ENCODE measurements at places on chromosomes 13 and 19.
A peak's percentile ranks its signal among the peaks of the same experiment; 100 is the strongest.

- no peak for DNase-seq
Observed at GRCh38 chr19:45094137-45094536, 1.2 kb downstream of the PPP1R37 start.

- peak; percentile 73 for DNase-seq
Observed at GRCh38 chr19:17855280-17856152, 4.2 kb upstream of the RPL18A start.

DNA sequence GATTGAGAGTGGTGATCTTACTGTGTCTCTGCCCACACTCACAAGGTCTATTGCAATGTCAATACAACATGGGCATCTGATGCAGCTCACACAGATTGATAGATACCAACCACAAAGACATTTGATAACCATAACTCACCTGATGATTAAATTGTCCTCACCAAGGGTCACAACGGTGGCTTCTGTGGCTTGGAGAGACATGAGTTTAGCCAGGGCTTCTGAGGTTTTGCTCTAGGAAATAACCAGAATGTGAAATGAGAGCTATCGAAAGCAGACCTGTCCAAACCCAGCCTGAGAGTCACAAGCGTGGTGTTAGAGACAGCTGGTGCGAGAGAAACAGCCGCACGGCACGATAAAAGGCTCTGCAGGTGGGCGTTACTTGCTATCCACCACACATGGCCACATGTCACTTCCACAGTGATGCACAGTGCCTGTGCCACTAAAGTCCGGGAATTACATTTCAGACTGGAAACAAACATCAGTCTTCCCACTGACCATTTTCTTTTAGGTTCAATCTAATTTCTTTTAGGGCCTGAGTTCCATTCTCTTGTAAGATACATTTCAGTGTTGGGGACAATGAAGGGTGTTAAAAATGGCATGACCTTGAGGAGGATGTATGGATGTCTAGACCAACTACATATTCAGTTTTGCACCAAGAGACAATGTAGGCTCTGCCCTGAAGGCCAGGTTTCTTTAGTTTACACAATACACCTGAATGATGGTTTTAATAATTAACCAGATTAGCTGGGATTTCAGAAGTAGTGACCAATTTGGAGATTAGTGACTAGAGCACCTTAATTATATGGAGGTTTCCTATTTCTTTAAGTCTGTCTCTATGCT lies 53.7 kb downstream of the ATP7B start:
- no peak for DNase-seq

DNA sequence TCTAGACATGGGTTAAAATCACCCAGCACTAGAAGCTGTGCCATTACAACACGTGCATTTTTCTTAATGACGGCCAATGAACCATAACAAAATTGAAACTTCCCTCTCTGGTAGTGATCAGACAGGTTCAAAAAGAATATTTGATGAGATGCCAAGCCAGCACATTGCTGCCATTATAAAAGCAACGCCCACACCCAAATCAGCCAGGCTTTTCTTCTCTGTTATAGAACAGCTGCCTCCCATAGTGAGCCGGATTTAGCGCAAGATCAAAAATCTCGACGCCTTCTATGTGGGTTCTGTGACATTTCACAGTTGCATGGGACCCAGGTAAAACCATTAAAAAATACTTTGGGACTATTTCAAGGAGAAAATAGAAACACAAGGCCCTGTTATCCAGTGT lies 1158.0 kb downstream of the EFNB2 start:
- no peak for DNase-seq

DNA sequence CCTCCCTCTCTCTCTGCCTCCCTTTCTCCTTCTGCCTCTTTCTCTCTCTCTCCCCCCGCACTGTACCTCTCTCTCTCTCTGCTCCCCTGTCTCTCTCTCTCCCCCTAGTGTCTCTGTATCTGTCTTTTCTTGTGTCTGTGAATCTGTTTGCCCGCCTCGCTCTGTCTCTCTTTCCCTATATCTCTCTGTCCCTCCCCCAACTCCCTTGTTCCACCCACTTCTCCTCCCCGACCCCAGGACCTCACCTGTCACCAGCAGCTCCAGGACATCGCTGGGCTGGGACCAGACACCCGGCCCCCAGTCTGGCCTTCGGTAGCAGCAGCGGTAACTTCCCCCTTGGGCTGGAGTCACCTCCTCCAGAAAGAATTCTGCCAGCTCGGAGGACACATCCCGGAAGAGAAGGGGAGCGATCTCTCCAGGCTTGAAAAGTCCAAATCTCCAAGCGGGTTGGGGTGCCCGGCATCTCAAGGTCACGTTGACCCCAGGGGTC lies 3.9 kb downstream of the OSCAR start:
- peak; percentile 21 for DNase-seq

DNA sequence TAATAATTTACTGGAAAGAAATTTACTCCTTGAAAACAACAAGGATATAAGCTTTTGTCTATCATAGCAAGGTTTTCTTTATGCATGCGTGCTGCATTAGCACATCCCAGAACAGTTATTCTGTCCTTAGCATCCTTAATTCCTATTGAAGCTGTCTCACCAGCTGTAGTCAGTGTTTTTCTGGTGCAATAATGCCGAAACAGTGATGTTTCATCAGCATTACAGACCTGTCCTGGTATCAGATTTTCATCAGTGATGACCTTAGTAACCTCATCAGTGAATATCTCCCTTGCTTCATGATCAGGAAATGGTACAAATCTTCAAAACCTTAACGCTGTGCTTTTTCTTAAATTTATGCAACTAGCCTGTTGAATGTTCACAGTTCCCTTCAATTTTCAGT lies 264.7 kb upstream of the STARD13 start:
- no peak for DNase-seq

GRCh38 chr13:108096301-108096915 lies 118.9 kb downstream of the LIG4 start:
- no peak for DNase-seq

DNA sequence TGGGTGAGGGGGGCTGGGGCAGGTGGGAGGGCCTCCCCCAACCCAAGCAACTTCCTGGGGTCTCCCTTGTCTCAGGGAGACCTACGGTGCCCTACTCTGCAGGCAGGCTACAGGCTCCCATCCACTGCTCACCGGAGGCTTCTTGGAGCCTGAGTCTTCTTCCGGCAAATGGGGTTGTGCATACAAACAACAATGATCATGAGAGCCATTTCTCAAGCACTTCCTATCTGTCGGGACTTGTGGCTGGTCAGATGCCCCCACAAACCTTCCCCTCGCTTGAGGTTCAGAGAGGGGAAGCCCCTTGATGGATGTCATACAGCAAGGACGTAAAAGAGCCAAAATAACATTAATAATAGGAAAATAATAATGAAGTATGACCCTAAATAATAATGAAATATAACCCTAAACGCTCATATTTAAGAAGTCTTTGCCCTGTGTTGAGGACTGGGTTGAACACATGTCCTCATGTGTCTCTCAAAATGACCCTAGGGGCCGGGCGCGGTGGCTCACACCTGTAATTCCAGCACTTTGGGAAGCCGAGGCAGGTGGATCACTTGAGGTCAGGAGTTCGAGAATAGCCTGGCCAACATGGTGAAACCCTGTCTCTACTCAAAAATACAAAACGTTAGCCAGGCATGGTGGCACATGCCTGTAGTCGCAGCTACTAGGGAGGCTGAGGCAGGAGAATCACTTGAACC lies 727 bp downstream of the CD37 start:
- peak; percentile 78 for DNase-seq

- DNase-seq = no peak
Observed at GRCh38 chr13:28954810-28955209, 134.7 kb downstream of the MTUS2 start.

GRCh38 chr13:97194479-97194878 lies 27.7 kb upstream of the MBNL2 start:
- no peak for DNase-seq

DNA sequence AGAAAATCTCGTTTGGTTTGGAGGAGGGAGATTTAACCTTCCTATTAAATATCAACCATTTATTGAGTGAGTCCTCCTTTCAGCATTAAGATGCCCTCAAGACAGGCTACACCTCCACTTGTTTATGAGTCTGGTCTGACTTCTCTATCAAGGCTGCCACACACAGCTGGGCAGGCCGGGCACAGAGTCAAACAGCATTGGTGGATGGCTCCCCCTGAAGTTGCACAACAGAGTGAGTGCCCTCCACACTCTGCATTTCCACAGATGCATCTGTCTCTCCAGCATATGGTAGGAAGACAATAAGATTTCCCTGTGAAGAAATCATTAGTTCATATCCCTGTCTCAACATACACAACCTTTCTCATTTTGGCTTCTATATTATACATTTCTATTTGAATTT lies 31.4 kb downstream of the PHF11 start:
- DNase-seq = no peak

- peak; percentile 77 for DNase-seq
Observed at GRCh38 chr13:110664041-110664440, 41.9 kb downstream of the CARS2 start.

- DNase-seq = no peak
Observed at GRCh38 chr13:22693691-22694090, 487.1 kb upstream of the SGCG start.

GRCh38 chr13:67515895-67516294 lies 285.8 kb upstream of the PCDH9 start:
- peak; percentile 4 for DNase-seq

DNA sequence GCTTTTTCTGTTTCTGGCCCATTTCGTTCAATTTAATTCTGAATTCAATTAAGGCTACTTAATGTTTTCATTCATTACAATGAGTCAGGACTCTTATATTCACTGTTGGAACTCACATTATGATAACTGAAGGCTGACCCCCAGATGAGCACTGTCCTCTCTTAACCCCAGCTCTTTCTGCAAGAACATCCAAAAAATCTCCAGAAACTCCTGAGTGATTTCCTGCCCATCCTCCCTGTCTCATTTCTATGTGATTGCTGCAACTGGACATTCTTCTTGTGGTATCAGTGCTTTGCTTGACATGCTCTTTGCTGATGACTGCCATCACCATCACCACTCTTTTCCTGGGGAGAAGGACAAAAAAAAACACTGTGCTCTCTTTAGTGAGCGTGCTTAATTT lies 240.3 kb downstream of the SPRY2 start:
- no peak for DNase-seq

DNA sequence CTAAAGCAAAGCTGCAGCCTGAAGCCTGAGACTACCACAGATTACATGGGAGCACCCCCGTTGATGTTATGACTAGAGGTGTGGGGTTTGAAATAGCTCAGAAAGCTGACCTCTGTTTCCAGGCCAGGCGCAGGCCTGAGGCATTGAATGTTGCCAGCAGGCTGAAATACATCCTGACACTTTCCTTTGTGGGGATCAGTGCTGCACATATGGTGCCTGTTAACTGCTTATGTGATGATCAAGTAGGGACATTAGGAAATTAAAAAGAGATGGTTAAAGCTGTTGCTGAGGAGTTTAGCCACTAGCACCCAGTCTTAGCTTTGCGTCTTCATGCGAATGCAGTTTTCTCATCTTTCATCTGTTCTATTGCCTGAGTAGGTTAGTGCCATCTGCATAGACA lies 83.2 kb downstream of the CCNA1 start:
- DNase-seq = no peak

DNA sequence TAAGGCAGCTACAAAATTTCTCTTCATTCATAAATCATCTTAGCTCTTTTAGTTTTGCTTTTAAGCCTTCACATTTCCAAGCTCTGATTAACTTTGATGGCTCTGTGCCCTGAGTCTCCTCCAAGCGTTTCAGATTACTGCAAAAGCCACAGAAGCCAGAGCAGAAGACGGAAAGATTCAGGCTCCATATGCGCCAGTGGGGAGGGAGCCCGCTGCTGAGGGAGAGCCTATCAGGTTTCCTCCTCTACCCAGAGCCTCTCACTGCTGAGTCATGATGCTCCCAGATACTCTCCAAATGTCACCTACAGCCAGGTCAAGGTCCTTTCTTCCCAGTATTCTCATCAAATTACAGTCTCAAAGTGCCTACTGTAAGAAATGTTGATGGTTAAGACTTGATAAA lies 193.6 kb downstream of the RAP2A start:
- no peak for DNase-seq

GRCh38 chr19:31073485-31074198 lies 275.6 kb downstream of the TSHZ3 start:
- no peak for DNase-seq

GRCh38 chr13:27182844-27183497 lies 11.4 kb upstream of the USP12 start:
- peak; percentile 88 for DNase-seq

GRCh38 chr19:15292140-15292539 lies 40.2 kb downstream of the BRD4 start:
- DNase-seq = no peak

- DNase-seq = no peak
Observed at GRCh38 chr13:107842562-107843180, 372.7 kb downstream of the LIG4 start.

DNA sequence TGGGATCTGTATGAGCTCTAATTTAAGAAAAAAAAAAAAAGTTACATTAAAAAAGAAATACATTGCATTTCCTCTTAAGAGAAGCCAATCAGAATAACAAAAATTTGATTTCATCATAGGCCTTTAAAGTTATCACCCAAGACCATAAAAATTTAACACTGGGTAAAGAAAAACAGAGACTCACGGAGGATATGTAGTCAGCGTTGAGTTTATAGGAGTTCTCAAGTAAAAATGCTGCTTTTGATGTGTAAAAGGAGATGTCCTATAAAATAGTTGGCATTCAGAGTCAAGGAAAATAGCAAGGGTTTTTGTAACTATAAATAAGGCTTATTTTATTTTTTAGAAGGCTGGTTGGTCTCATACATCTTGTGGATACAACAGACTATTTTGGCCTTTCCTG lies 191.1 kb downstream of the EFNB2 start:
- no peak for DNase-seq

- no peak for DNase-seq
Observed at GRCh38 chr19:58516246-58516836, 3.3 kb downstream of the ZBTB45 start.

DNA sequence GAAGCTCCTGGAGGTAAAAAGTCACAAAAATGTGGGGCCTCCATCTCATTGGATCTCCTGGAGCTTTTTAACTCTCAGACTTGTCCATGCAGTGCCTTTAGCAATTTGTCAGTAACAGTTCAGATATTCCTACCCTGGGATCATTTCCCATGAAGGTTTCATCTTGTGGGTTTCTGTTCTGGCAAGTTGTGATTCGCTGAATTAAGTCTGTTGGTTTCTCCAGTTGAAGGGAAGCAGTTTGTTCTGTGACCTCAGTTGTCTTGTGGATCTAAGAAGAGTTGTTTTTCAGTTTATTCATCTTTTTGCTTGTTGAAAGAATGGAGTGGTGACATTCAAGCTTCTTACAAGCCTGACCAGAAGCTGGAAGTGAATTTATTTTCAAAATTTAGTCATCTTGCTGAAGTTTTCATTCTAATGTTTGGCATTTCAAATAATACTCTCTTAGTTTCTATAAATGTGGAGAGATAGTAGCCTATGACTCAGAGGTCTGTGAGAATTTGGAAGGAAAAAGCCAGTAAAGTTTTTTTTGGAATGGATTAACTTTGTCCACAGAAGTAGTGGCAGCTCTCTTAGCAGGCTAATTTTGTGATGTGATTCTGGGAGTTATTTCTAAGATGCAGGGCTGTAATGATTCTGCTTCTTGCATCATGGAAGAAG lies 120.1 kb upstream of the CSNK1A1L start:
- no peak for DNase-seq

GRCh38 chr19:48181505-48181904 lies 11.0 kb downstream of the ZSWIM9 start:
- no peak for DNase-seq

GRCh38 chr13:33303855-33304597 lies 18.5 kb upstream of the STARD13 start:
- DNase-seq = peak; percentile 80

Data from inflammatory macrophage treated with lipopolysaccharide for 4 hours (primary cell).